ENCODE measurements at places on chromosomes 1 and 21. TPM values are rescaled to one million over a fixed set of nuclear protein-coding genes. Genes with fewer than 3 reads are reported as not detected.

DNA sequence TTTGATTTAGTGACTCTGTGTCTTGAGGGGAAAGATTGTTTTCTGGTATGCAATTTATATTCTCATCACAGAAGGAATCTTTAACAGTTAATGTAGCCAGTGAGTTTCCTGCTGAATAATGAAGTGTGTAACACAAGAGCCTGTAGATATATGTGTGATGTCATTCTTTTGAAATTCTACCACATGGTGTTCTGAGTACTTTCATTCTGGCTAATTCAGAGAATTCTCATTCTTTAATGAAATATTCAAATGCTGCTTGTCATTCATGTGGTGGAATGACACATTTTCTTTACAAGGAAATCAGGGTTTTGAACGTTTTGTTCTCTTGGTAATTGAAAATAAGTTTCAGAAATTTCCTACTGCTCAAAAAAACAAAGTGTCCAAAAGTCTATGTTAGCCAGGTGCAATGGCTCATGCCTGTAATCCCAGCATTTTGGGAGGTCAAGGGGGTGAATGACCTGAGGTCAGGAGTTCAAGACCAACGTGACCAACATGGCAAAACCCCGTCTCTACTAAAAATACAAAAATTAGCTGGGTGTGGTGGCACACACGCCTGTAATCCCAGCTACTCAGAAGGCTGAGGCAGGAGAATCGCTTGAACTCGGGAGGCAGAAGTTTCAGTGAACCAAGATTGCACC lies 79.6 kb downstream of the MAP3K21 start:
- H3K4me3 ChIP-seq, result no peak overlapping the region
- H3K4me1 ChIP-seq, result no peaks in the 10 kb centered on the region
- no peak overlapping the region for H3K27ac ChIP-seq

SFPQ gene
- 182 TPM for total RNA-seq

DNA sequence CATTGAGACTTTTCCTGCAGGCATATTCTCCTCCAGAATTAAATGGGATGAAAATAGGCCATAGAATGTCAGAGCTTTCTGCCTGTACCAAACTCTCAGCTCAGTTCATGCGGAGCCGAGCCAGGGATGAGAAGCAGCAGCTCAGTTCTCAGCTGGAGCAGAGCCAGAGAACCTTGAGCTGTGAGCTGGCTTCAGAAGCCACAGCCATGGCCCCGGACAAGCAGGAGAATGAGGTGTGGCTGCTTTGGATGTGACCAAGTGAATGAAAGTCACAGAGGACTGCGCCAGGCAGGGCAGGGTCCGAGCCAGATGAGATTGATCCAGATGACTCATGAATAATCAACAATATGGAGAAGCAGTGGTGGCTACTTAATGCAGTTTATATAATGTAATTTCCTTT lies 633.8 kb downstream of the NCAM2 start:
- no peaks in the 10 kb centered on the region for H3K36me3 ChIP-seq
- no peaks in the 10 kb centered on the region for H3K27me3 ChIP-seq
- DNase-seq, result no peak
- H3K4me3 ChIP-seq, result no peak overlapping the region
- no peak overlapping the region for H3K27ac ChIP-seq
- no peaks in the 10 kb centered on the region for H3K4me1 ChIP-seq

DNA sequence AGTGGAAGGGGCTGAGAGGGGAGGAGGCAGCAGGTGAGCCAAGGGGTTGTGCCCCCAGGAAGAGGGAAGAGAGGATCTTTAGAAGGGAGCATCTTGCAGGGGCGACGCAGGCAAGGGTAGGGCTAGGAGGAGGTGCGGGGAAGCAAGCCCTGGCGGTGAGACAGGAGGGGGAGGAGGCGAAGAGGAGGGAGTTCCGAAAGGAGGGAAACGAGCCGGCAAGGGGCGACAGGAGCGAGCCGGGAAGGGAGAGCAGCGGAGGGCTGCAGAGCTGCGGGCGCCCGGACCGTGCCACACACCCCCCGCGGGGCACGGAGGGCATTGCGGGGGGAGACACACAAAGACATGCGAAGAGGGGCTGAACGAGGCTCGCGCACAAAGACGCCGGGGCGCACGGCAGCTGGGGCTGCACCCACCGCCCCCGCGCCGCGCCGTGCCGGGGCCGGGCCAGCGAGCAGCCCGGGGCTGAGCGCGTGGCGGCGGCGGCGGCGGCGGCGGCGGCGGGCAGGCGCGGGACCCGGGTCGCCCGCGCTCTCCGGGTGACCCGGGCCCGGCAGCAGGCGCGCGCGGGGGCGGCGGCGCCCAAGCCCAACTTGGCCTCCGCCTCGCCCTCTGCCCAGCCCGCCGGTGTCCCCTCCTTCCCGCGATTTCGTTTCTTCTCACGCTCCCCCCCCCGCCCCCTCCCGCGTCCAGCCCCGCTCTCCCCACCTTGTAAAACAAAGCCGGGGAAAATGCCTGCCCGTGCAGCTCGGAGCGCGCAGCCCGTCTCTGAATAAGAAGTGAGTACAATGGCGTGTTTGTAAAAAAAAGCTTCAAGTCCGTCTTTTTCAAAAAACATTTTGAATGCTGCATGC lies at the start of gene KCNK2:
TSS of gene KCNK2 (plus strand) at position 206 of the 851 bp plus-strand sequence. CDS start 649 bp downstream, outside the sequence.
- no peaks in the 10 kb centered on the region for H3K36me3 ChIP-seq
- peaks cover 5% of the 10 kb centered on the region for H3K4me1 ChIP-seq
- H3K4me3 ChIP-seq, result peak within 1 kb of the TSS; percentile 37
- no peak within 1 kb of the TSS for H3K27ac ChIP-seq
- peaks cover 38% of the 10 kb centered on the region for H3K27me3 ChIP-seq

- no peak for DNase-seq
- H3K36me3 ChIP-seq, result no peaks in the 10 kb centered on the region
- no peak overlapping the region for H3K4me3 ChIP-seq
- no peaks in the 10 kb centered on the region for H3K4me1 ChIP-seq
- H3K27me3 ChIP-seq, result no peaks in the 10 kb centered on the region
These were observed 7.6 kb downstream of the TTF2 start for GRCh38 chr1:117067533-117068370.

- H3K36me3 ChIP-seq, result no peaks in the 10 kb centered on the region
- H3K4me3 ChIP-seq, result no peak overlapping the region
- no peak overlapping the region for H3K27ac ChIP-seq
- DNase-seq, result no peak
- peaks cover 7% of the 10 kb centered on the region for H3K4me1 ChIP-seq
These were observed 2.6 kb downstream of the RSPH1 start for GRCh38 chr21:42493109-42494060.

- no peak overlapping the region for H3K4me3 ChIP-seq
- no peak overlapping the region for H3K27ac ChIP-seq
- H3K36me3 ChIP-seq, result no peaks in the 10 kb centered on the region
- no peaks in the 10 kb centered on the region for H3K4me1 ChIP-seq
These were observed 472.2 kb downstream of the MATN1 start for GRCh38 chr1:30250984-30251850.

- no peak overlapping the region for H3K27ac ChIP-seq
- peaks cover 27% of the 10 kb centered on the region for H3K27me3 ChIP-seq
- no peak for DNase-seq
- H3K4me1 ChIP-seq, result no peaks in the 10 kb centered on the region
- H3K4me3 ChIP-seq, result no peak overlapping the region
These were observed 180.9 kb downstream of the PRDM16 start for GRCh38 chr1:3249631-3250501.

GRCh38 chr1:21267191-21268077 lies 22.8 kb downstream of the ECE1 start:
- H3K27me3 ChIP-seq, result no peaks in the 10 kb centered on the region
- no peak overlapping the region for H3K27ac ChIP-seq
- DNase-seq, result no peak
- H3K4me1 ChIP-seq, result peaks cover 61% of the 10 kb centered on the region
- H3K36me3 ChIP-seq, result peaks cover 55% of the 10 kb centered on the region

PGLYRP3 gene
- not detected for total RNA-seq

DNA sequence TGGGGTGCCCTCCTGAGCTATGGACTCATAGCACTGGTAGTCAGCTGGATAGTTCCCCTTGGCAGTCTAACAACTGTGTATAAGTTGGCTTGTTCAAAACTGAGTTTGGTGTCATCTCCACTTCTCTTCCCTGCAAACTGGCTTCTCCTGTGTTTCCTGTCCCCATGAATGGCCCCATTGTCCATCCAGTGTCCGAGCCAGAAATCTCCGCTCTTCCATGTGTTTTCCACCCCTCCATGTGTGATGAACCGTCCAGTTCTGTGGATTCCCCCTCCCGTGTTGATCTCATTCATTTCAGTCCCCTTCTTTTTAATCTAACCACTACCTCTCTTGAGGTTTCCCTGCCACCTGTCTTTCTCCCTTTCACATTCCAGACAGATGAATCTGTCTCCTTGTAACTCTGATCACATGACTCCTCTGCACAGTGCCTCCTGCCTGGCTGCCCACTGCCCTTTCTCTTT lies 195.7 kb downstream of the ROR1 start:
- no peaks in the 10 kb centered on the region for H3K27me3 ChIP-seq
- no peak overlapping the region for H3K4me3 ChIP-seq
- no peak for DNase-seq
- H3K36me3 ChIP-seq, result no peaks in the 10 kb centered on the region

GRCh38 chr1:27571439-27572018 lies 32.4 kb downstream of the AHDC1 start:
- H3K4me3 ChIP-seq, result no peak overlapping the region
- no peak for DNase-seq
- peaks cover 94% of the 10 kb centered on the region for H3K4me1 ChIP-seq
- no peaks in the 10 kb centered on the region for H3K36me3 ChIP-seq
- peak overlapping the region; percentile 76 for H3K27ac ChIP-seq
- no peaks in the 10 kb centered on the region for H3K27me3 ChIP-seq

GRCh38 chr21:17270229-17270628 lies 242.6 kb upstream of the CXADR start:
- no peak for DNase-seq
- H3K27ac ChIP-seq, result no peak overlapping the region
- no peaks in the 10 kb centered on the region for H3K4me1 ChIP-seq
- no peaks in the 10 kb centered on the region for H3K36me3 ChIP-seq
- no peaks in the 10 kb centered on the region for H3K27me3 ChIP-seq

DNA sequence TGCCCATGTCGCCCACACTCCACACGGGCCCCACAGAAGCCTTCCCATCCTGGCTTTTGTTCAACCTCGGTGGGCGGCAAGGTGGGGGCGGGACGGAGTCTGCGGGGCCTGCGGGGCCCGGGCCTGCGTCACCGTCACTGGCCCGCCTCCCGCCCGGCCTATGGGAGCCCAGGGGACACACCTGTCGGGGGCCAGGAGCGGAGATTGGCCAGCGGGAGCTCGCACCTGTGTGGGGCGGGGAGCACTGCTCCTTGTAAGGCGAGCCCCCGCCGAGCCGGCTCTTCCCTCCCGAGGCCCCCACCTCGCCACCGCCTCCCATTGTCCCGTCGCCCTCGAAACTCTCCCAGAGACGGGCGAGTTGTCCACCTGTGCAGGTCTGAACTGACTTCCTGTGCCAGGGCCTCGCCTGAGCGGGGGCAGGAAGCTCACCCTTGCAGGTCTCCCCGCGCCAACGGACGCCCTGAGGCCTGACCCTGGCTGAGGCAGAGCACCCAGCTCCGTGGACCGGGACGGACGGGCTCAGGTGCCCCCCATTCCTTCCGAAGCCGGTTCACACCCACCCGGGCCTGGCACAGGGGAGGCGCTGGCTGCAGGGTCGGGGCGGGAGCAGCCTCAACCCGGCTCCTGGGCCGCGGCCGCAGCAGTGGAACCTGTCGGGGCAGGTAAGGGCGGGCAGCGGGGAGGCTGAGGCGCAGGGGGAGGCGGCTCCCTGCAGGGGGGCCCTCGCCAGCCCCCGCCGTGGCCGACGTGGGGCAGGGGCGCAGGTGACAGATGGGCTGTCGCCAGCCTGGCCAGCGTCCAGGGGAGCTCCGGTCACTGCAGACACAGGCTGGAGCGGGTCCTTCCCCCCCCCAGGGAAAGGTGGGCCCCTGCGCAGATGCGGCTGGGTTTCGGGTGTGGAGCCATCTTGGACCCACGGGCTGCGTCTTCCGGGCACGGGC lies 10.8 kb upstream of the TTLL10 start:
- H3K4me3 ChIP-seq, result peak overlapping the region; percentile 54
- peaks cover 21% of the 10 kb centered on the region for H3K4me1 ChIP-seq
- peaks cover 6% of the 10 kb centered on the region for H3K27me3 ChIP-seq
- DNase-seq, result peak; percentile 91
- H3K36me3 ChIP-seq, result no peaks in the 10 kb centered on the region
- H3K27ac ChIP-seq, result peak overlapping the region; percentile 77

DNA sequence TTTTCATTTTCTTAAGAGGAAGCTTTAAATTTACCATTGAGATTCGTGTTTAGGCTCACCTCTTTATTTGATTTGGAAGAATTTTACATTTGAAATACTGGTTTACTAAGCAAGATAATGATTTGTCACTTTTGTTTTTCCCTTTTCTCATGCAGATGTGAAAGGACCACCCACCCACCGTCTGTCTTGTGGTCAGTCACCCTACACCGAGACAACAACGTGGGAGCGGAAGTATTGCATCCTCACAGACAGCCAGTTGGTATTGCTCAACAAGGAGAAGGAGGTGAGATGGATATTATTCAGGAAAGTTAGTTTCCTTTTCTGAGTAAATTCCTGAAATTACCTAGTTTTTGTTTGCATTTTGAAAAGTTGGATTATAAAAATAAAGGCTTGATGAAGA lies 189.5 kb downstream of the RASAL2 start:
- peak; percentile 59 for DNase-seq
- H3K27me3 ChIP-seq, result no peaks in the 10 kb centered on the region
- no peak overlapping the region for H3K27ac ChIP-seq
- no peak overlapping the region for H3K4me3 ChIP-seq
- H3K4me1 ChIP-seq, result peaks cover 62% of the 10 kb centered on the region

DNA sequence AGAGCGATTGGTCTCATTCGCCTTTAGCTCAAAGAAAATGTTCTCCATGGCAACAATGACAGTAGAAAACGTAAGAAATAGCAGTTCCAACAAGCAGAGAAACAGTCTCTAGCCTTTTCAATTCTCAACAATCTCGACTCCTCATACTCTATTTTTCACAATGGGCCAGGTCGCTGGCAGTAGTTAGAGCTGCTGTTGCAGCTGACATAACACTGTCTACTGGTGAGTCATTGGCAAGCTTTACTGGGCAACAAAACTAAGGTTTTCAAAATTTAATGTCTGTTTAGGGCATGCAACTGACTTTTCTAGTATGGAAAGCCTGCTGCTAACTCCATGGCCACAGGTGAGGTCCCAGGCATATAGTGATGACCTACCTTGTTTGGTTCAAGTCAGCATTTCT lies 221.1 kb upstream of the KAZN start:
- H3K27me3 ChIP-seq, result no peaks in the 10 kb centered on the region
- no peak for DNase-seq
- no peak overlapping the region for H3K4me3 ChIP-seq
- H3K36me3 ChIP-seq, result no peaks in the 10 kb centered on the region

NUP210L gene
- total RNA-seq, result 1.7 TPM

- H3K27ac ChIP-seq, result no peak overlapping the region
- H3K36me3 ChIP-seq, result peaks cover 56% of the 10 kb centered on the region
- H3K4me3 ChIP-seq, result no peak overlapping the region
- DNase-seq, result no peak
- no peaks in the 10 kb centered on the region for H3K27me3 ChIP-seq
These were observed 5.0 kb downstream of the SLC25A44 start for GRCh38 chr1:156198831-156199349.

- H3K4me3 ChIP-seq, result no peak overlapping the region
- no peak overlapping the region for H3K27ac ChIP-seq
- no peak for DNase-seq
These were observed 104.1 kb upstream of the MROH9 start for GRCh38 chr1:170831276-170831675.

- H3K4me3 ChIP-seq, result no peak overlapping the region
- H3K27me3 ChIP-seq, result no peaks in the 10 kb centered on the region
- no peak for DNase-seq
These were observed 14.6 kb downstream of the HENMT1 start for GRCh38 chr1:108646265-108646647.

GRCh38 chr1:12144236-12144635 lies 22.6 kb upstream of the TNFRSF1B start:
- DNase-seq, result peak; percentile 65
- peaks cover 74% of the 10 kb centered on the region for H3K4me1 ChIP-seq

MAP7D1 gene
- 120 TPM for total RNA-seq

Data from lower lobe of right lung (tissue), 2 donors.